Activated CD4-positive, alpha-beta T cell treated with anti-CD3 and anti-CD28 coated beads, Interleukin-2, Interleukin-4, amounts not matched to agents 100 ng/mL and 50 ng/mL, durations not matched to agents 16 hours and 8 hours (primary cell): ENCODE measurements at places on chromosomes 1 and 21.
A peak's percentile ranks its signal among the peaks of the same experiment; 100 is the strongest.

GRCh38 chr1:83931658-83932253 lies 67.2 kb downstream of the TTLL7 start:
- peak; percentile 45 for DNase-seq

DNA sequence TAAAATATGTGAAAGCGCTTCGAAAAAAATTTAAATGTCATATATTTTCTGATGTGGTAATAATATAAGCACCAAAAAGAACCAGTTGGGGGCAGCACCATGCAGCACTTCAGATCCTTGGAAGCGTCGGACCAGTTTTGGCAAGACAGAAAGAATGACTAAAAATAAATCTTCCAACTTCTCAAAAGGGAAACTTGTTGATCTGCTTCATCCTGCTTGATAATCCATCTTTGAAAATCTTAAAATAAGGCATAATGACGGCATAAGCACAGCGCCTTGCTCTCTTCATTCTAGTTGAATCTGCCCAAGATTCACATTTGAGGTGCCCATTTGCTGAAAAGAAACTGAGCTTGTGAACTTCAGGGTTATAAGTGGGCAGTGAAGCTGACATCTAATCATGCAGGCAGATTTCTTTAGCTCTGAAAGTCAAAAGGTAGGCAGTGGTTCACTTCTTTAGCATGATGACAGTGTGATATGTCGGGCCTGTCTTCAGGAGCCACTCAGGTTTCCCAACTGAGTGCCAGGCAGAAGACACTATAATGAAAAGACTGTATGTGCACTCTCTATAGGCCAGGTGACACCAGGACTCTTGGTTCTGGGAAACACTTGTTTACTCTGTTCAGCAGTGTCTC lies 19.8 kb upstream of the MUTYH start:
- peak; percentile 53 for DNase-seq

DNA sequence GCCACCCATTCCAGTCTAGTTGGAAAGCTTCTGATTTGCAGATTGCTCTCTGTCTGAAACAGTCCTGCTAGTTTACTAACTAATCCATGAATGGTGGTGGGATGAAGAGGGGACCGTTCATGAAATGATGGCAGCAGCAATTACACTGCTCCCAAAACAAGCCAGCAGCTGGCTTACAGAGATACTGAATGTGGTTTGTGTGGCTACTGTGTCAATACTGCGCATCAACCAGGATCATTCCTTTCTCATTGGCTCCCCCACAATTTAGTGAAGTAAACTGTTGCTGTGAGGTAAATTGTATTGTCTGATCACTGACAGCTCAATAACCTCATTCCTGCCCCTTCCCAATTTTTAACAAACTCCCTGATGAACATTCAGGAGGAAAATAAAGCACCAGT lies 191.3 kb upstream of the LMO4 start:
- no peak for DNase-seq

GRCh38 chr1:174191349-174191862 lies 32.1 kb downstream of the RABGAP1L start:
- no peak for DNase-seq

GRCh38 chr1:24536391-24536840 lies 19.5 kb upstream of the NCMAP start:
- DNase-seq, result peak; percentile 77

DNA sequence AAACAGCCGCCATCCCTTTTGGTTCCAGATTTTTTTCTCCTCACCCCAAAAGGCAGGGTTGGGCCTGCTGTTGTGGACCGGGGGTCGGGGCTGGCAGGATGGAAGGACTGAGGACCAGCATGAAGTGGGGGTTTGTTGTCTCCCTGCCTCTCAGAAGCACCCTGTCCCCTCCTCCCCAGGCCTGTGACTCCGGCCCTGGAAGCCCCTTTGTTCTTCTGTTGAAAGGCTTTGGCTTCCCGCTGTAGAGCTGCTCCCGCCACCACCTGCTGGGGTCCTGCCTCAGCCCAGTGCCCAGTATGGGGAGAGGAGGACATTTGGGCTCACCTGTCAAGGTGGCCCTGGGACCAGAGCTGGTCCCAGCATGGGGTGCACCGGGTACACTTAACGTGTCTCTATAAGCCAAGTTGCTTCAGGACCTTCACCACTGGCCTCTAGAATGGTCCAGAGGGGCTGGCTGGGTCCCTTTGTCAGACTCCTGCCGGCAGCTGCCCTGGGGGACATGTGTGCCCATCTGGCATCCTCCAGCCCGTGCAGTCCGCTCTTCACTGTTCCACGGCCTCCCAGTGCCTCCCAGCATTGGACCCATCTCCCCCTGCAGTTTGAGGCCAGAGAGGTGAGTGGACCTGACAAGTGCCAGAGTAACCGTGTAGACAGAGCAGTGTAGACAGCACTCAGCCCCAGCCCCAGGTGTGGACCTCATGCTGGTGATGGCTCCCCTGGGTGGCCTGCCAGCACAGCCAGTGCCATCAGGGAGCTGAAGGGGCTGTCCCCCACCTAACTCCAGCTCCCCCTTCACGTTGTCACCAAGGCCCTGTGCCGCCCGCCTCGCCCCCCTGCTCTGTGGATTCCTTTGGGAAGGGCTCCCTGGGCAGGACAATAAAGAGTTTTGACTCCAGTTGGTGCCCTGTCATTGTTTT lies 6.1 kb upstream of the SYTL1 start:
- DNase-seq, result no peak

- no peak for DNase-seq
Measured at GRCh38 chr1:22874785-22875184, 97.9 kb downstream of the LACTBL1 start.

DNA sequence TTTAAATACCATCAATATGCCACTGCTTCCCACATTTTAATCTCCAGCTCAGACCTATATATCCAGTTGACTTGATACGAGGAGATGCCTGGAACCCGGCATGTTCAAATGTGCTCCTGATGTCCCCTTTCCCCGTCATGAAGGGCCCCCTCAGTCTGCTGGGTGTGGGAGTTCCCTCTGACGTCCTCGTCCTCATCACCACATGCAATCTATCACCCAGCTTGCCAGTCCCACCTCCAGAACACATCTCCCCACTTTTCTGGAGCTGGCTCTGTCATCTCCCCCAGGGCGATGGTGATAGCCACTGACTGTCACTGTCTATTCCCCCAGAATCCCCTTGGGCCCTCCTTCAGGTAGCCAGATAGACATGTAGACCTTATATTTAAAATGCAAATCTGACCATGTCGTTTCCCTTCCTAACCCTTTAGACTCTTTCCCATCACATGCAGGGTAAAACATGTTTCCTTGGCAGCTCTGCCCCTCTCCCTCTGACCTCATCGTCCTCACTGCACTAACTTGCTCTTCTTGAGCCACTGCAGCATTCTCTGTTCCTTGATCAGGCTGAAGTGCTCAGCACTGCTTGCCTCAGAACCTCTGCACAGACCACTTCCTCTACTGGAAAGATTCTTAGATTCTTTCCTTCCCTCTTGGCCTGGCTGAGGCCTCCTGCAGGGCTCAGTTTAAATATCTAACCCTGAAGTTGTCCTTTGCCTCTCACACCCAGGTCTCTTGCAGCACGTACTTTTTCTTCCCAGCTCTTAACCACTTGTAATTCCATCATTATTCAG lies 7.4 kb downstream of the AZIN2 start:
- no peak for DNase-seq

DNA sequence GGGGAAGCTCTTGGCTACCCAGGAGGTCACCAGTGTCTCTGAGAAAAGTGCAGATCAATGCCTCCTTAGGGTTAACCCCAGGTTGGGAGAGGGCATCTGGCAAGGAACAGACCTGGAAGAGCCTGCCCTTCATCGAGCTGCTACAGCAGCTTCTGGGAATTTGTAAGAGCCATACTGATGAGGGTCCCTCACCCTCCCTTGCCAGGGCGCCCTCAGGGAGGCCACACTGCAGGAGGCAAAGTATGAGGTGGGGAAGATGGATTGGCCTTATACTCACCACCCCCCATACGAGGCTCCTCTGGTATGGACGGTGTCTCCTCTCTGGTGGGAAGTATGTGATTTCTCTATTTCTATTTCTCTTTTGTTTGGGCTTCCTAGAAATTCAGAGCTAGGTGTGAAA lies 13.2 kb downstream of the IGSF3 start:
- no peak for DNase-seq

- DNase-seq, result no peak
Measured at GRCh38 chr1:203295796-203296195, 9.5 kb upstream of the BTG2 start.

DNA sequence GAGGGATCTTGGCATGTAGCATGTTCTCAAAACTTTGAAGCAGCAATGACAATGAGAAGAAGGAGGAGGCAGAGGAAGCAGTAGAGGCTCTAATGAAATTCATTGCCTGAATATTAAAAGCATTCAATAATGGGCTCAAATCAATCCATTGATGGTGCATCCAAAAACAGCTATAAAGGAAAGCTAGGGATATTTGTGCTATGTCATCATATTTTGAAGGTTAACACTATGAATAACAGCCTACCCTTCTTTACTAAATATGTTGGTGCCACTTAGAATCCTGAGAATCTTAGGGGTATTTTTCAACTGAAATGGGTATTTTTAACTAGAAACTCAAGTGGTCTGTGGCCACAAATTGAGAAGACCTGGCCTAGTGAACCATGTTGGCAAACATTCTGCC lies 153.7 kb downstream of the SETD4 start:
- no peak for DNase-seq

GRCh38 chr1:94875794-94876193 lies 51.1 kb downstream of the CNN3 start:
- DNase-seq, result no peak

- peak; percentile 37 for DNase-seq
Measured at GRCh38 chr1:41917835-41918449, 780 bp downstream of the HIVEP3 start.

GRCh38 chr1:190226006-190226405 lies 251.7 kb downstream of the BRINP3 start:
- no peak for DNase-seq

DNA sequence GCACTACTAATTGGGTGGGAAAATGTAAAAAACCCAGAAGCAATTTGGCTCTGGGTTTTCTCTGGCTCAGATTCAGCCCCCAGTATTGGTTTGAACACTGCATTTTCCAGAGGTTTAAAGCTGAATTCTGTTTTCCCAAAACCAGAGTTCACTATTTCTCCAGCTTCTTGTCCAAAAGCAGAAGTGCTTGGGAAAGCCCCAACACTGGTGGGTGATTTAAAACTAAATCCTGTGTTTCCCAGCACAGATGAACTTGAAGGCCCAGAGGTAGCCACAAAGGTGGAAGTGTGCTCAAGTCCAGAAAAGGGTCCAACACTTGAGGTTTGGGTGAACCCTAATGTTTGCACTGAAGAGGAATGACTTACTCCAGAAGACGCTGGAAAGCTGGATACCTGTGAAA lies 678 bp downstream of the MCM3AP start:
- no peak for DNase-seq
